ENCODE measurements at places on chromosomes 1 and 21.

- DNase-seq, result peak; percentile 86
Observed at GRCh38 chr1:24027838-24028468, 47.8 kb upstream of the SRSF10 start.

GRCh38 chr1:204478172-204478899 is 16.3 kb downstream of the PIK3C2B start:
- DNase-seq, result peak; percentile 29

- peak; percentile 64 for DNase-seq
Observed at GRCh38 chr1:174428033-174428432, 19.7 kb upstream of the GPR52 start.

GRCh38 chr1:55632058-55632457 is 416.9 kb upstream of the USP24 start:
- peak; percentile 73 for DNase-seq

- DNase-seq, result peak; percentile 47
Observed at GRCh38 chr21:46515109-46515508, 56.4 kb downstream of the DIP2A start.

DNA sequence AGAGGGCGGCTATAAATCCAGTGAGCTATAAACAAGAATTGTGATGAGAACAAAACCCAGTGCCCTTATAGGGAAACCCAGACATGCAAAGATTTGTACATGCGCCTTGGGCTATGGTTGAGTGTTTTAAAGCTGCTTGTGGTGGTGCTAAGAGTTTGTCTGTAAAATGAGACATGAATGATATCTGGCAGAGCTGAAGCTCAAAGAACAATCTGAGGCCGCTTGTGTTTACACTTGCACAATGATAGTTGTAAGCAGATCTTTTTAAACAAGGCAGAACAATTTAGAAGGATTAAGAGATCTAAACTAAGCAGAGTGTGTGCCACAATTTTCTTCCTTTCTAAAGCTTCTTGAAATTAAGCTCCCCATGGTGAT is 80.4 kb upstream of the ADAMTS5 start:
- DNase-seq, result peak; percentile 47

DNA sequence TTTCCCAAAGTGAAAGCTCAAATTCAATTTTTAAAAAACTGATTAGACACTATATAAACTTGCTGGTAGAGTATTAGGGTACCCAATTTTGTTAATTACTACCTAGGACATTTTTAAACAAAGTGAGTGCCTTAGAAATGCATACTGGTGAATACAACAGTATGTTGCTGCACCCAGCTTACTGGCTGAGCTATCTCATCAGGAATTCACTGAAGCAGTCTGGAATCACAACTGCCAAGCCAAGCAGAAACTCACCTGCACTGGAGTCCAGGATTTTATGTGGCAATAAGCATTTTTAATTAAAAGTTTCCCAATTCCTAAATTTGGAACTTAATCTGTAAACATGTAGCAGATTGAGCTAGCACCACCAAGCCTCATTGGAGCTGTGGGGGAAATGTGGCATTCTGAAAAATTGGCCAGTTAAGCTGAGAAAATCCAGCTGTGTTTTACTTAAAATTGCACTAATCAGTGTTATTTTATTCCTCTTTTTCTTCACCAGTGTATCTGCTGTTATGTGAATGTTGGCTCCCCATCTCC is 61.8 kb downstream of the CLEC20A start:
- DNase-seq, result no peak

Data from choroid plexus epithelial cell (primary cell).